ENCODE measurements at places on chromosomes 3 and 15.

- DNase-seq, result peak; percentile 37
These were observed 53.2 kb downstream of the OXNAD1 start for GRCh38 chr3:16318176-16318575.

DNA sequence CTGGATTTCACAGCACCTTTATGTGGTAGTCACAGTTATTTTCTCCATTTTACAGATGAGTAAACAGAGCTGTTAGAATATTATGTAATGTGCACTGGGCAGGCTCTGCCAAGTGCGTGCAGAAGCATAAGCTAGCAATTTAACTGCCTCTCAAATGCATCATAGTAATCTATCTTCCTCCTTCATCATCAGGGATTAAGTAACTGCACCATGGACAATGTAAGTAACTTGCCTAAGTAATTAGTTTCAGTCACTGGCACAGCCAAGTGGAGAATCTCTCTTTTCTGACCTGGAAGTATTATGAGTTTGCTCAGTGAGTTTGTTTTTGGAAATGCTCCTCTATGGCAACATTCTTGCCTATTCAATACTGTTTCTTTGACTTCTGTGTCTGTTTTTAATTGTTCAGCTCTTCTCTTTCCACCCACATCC lies 260.5 kb downstream of the PTPRG start:
- DNase-seq, result peak; percentile 45

GRCh38 chr3:161369531-161369930 lies 1.8 kb downstream of the SPTSSB start:
- no peak for DNase-seq

DNA sequence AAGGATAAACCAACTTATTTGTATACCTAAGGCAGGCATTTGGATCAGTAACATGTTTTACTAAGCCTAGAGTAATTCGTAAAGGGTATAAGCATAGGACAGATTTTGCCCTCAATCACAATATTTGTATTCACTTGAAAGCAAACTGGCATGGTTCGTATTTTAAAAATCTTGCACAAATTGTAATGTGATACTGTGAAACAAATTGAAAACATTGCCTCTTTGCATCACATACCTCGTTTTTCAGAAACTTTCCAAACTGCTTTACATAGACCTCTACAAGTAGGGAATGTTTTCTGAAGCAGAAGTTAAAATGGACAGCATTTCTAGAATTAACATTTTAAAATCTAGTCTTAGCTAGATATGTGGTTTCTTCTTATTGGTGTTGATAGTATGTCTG lies 11.6 kb downstream of the KBTBD8 start:
- DNase-seq, result no peak

DNA sequence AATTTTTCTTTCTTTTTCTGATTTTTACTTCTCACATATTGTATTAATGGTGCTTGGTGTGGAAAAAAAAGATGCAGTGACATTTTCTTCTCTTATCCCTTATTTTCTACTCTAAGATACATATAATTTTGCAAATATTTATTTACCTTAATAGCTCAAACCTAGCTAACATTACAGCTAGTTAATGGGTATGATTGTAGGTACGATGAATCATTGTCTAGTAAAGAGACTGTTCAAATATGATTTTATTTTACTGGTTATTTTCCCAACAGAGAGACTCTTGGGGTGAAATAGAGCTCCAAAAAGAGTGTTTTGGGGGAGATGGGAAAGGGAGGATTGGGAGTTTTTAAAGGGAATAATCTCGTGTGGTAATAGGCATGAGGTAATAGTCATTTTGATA lies 206.0 kb downstream of the RBMS3 start:
- no peak for DNase-seq

DNA sequence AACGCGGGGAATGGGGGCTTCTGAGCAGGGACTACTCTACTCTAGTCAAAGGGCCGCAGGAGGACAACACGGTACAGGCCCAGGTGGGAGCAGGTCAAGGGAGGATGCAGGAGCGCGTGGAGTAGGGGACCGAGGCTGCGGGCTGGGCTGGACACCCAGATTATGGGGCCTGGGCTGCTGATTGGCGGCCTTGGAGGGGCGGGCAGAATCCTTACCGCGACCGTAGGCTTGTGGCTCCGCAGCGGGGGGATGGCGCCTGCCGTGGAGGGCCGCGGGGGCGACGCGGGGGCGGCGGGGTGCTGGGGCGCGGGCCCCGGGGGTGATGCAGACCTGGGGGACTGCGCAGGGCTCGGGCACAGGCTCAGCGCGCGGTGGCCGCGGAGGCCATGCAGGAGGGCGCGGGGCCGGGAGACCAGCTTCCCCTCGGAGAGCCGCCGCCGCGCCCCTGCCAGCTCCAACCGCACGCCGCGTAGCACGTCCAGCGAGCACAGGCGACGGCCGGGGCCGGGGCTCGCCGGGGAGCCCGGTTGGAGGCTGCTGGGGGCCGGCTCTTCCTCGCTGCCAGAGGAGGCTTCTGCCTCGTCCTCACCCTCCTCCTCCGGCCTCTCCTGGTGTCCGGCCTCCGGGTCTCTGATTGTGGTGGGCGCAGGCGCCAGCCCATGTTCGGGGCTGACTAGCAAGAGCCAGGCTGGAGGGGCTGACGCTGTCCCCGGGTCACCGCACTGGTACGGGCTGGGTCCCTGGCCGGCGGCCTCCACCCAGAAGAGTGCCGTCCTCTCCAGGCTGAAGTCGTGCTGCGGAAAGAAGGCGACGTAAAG lies 12.9 kb downstream of the UBAP1L start:
- no peak for DNase-seq

DNA sequence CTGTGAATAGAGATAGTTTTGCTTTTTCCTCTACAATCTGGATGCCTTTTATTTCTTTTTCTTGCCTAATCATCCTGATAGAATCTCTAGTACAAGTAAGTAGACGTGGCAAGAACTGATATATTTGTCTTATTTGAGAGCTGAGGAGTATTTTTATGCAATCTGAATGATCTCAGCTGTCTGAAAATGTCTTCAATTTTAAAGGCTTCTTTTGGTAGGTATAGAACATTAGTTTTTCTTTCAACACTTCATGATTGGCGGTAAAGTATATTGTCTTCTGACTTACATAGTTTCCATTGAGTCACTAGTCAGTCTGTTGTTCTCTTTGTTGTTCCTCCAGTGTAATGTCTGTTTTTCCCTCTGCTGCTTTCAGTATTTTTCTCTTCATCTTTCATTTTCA lies 31.3 kb downstream of the MGA start:
- DNase-seq, result no peak

DNA sequence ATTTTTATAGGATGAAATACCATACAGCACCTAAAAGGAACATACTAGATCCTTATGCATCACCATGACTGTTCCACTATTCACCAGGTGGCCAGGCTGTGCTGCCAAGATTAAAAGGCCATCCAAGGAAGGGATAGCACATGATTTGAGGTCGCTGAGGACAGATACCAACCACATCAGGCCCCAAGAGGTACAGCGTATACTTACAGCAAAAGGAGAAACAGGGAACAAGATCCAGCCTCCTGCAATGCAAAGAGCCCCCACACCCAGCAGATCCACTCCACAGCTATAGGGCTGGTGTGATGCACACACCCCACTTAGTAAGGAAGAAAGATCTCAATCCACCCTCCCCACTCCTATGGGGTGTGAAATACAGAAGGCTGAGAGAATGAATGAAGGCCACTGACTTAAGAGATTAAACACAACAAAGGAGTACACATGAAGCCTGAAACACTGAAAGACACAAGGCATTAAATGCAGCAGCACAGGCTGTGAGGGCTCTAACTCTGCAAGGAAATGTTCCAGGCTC lies 32.0 kb upstream of the ZNF445 start:
- no peak for DNase-seq

- no peak for DNase-seq
These were observed 54.7 kb upstream of the USP3 start for GRCh38 chr15:63449731-63450130.

- peak; percentile 49 for DNase-seq
These were observed 103.5 kb downstream of the SEMA6D start for GRCh38 chr15:47820747-47821319.

DNA sequence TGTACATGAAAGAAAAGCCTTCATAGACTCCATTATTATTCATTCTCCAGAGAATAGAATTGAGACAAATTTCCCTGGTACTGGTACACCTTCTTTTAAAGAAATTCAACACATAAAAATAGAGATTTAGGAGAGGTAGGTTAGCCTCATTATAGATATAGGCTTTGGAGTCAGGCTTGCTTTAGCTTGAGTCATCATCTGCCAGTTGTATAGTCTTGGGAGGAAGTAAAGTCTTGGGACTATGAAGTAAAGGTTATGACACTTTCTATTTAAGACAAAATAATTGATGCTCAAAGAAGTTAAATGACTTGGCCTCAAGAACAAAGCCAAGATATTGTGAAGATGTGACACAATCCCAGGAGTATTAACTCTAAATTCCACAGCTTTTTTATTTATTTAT lies 4.3 kb downstream of the HRG start:
- no peak for DNase-seq

GRCh38 chr15:85974742-85975141 lies 104.9 kb upstream of the AGBL1 start:
- DNase-seq, result no peak

DNA sequence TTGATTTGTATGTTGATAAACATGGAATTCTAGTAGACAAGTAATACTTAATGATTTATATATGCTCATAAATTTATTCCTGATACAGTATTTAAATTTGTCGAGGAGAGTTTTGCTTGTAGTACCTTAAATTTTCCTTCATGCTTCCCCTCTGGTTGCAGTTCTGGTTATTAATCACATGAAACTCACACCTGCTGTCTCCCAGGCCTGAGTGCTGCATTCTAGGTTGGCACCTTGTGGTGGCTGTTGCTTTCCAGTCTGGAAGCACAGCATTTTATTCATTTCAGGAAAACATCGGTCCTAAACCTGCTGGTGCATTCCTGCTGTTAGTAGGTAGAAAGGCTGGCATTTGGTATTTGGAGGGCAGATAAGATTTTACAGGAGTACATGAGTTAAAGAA lies 44.9 kb downstream of the ATP1B3 start:
- no peak for DNase-seq

- no peak for DNase-seq
These were observed 1065.2 kb downstream of the ZPLD1 start for GRCh38 chr3:103499967-103500366.

DNA sequence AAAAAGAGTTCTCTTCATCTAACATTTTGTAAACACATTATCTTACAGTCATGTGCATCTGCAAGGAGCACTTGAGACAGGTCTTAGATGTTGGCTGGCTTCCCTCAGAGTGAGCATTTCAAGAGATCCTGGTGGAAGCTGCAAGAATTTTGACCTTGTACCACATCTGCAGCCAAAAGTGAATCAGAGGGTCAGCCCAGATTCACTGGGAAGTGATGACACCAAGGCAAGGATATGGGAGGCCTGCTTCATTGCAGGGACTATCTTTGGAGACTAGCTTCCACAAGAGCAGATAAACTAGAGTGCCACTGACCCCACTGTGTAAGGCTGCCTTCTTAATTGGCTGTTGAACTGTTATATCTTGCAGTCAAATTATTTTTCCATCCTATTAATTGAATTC lies 21.3 kb upstream of the GADL1 start:
- no peak for DNase-seq

GRCh38 chr3:14680716-14681115 lies 5.8 kb downstream of the C3orf20 start:
- DNase-seq, result no peak

DNA sequence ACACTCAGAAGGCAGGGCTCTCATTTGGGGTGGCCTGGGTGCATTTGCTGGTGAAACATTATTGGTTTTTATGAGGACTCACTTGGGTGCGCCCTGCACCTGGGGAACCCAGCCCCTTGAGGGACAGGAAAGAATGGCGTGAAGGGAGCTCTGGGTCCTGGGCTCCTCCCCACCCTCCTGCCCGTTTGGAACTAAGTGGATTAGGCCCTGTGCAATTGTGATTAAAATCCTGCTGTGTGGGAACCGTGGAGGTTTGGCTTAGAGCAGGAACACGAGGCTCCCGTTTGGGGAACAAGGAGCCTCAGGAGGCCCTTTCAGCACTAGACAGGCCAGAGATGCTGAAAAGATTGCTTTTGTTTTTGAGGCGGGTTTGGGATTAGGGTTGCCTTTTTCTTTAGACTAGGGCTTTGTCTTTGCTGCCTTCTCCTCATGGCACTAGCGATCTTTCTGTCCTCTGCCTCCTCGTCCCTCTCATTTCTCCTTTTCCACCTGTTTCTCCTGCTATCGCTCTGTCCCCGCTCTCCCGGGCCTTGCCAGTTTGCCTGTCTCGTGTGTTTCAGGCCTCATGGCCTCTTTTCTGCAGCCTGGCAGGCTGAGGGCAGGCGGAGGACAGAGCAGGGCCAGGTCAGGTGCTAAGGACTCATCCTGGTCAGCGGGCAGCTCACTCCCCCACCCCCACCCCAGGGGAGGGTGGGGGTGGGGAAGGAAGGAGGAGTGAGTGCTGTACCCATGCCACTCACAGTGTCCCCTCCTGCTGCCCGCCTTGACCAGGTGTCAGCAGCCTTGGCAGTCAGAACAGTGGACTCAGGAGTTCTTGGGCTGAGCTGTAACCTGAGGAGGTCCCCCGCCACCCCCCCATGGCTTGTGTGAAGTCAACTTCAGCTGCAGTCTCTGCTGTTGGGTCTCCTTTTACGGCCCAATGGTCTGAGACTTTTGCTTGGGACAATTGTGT lies 8.6 kb downstream of the MAPKAPK3 start:
- DNase-seq, result no peak

DNA sequence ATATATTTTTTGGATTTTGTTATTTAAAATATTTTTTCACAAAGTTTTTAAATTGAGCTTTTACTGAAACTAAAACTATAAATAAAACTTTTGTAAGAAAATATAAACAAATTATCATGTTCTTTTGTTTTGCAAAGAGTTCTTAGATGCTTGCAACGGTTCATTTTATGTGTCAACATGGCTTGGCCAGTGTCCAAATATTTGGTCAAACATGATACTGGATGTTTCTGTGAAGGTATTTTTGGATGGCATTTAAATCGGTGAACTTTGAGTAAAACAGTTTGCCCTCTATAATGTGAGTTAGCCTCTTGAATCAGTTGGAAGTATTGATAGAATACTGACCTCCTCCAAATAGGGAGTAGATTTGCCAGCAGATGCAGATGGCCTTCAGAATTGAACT lies 612.6 kb upstream of the NECTIN3 start:
- DNase-seq, result no peak

DNA sequence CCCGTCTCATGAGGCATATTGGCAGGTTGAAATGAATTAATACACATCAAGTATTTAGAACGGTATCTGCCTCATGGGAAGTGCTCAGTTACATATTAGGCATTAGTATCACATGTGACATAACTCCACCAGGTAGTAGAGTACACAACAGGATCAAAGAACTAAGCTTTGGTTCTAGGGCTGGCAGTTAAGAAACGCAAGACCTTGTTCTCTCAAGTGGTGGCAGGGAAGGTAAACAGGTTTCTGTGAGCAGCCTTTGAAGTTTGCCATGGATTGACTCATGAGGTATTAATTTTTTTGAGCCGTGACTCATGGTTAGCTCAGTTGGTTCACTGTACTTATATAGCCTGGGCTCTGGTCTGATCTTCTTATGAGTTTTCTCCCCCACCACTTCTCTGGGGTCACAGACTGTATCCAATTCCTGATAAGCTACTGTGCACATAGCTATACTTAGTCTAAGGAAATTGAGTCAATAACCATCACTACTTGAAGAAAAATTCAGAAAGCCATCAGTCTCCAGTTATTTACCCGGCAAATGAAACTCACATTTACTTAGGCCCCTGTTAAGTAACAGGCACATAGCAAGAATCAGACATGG lies 155.6 kb upstream of the STT3B start:
- DNase-seq, result no peak

- DNase-seq, result no peak
These were observed 202.0 kb downstream of the AKAP13 start for GRCh38 chr15:85582131-85583079.

Data from AG04449 (cell line).